ENCODE measurements at places on chromosomes 12 and 14.

DNA sequence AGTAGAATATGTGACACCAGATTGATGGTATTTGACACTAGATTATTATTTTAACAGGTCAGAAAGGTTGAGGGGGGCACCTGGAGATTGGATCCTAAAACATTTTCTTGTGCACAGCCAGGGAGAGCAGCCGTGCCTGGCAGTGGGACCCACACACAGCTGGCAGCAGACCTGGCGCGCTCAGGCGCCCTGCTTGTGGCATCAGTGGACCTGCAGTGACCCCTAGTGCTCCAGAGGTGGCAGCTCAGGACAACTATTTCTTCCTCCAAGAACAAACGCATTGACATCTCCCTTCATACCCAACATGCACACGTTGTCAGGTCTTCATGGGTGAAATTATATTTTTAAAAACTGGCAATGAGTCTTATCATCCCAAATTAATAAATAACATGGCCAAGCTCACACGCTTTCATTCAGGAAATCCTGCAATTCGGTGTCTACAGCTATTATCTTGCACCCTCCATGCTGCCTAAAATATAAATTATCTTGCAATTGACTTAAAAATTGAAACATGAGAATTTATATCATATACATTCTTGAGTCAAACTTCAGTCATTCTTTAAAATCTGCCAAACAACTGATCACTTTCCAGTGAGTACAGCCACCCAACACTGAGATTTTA is 7.7 kb upstream of the TMEM132D start:
- no peak for DNase-seq

- DNase-seq: no peak
Measured at GRCh38 chr12:66456612-66457011, 154.3 kb downstream of the HELB start.

DNA sequence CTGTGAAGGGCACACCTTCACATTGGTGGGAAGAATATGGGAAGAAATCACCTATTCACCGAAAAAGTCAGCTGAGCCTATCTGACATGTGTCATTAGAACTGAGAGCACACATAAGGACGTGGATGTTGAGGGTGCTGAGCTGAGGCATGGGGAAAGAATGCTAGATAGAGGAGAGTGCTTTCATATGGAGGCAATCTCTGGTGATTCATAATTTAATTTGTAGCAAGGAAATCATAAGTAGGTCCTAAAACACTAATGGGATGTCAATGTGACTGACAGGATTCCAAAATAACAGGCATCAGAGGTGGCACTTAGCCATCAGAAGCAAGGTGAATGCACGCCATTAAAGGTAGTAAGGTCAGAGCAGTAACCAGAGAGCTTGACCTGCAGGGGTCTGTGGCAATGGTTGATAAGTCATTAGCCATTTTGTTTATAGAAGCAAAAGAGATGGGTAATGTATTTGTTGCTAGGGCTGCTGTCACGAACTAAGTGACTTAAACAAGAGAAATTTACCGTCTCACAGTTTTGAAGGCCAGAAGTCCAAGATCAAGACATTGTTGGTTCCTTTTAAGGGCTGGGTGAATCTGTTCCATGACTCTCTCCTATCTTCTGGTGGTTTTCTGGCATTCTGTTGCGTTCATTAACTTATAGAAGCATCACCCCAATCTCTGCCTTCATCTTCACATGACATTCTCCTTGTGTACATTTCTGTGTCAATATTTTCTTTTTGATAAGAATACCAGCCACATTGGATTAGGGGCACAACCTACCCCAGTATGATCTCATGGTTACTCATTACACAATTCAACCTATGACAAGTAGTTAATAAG is 69.3 kb downstream of the ANKS1B start:
- DNase-seq: no peak

DNA sequence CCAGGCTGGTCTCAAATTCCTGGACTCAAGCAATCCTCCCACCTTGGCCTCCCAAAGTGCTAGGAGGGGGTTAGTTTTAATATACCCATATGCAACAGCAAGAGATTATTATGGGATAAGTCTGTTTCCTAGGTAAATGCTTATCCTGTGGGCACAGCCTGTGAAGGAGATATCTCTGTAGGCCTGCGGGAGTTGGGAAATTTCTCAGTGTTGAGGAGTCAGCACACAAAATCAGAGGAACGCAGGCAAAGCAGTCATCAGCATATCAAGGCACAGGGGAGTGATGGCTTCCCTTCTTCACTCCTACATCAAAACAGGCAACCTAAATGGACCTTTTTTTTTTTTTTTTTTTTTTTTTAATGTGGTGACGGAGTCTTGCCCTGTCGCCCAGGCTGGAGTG is 20.9 kb upstream of the TMED10 start:
- DNase-seq: no peak

- DNase-seq: no peak
Measured at GRCh38 chr14:98022541-98023520, 1225.6 kb downstream of the VRK1 start.

DNA sequence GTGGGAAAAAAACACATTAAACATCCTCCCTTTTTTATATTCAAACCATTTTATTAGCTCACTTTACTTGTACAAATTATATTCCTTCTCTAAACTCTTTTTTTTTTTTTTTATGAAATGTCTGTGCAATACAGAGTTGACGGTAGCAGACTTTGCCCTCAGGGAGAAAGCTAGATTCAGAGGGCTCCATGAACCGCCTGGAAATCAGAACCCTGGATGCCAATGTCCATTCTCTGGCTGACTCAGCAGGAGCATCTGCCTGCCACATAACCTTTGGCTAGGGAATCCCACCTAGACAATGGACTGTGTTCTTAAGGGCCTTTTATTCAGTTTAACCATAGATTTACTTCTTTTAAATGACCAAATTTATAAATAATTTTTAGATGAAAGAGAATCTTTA is 467.0 kb downstream of the MDGA2 start:
- no peak for DNase-seq

DNA sequence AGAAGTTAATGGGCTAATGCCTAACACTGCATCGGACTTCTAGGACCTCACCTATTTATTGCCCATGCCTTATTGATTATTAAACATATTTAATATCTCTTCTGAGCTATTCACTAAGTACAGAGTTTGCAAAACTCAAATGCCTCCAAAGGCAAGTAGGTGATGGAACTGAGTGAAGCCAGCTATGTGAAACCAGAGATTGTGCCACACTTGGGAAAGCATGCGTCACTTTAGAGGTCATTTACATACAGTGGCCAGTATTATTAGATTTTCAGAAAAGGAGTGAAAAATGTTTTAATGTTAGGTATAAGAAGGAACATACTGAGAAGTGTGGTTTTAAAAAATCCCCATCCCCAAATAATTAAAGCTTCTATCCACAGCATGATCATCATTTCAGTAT is 27.7 kb downstream of the PDE6H start:
- no peak for DNase-seq

Data from stimulated activated CD4-positive, alpha-beta T cell treated with anti-CD3 and anti-CD28 coated beads, TNF-alpha, amount 100 ng/mL, for 1 hour (primary cell).